RPMI7951 (cell line): ENCODE measurements at places on chromosomes 7 and 10.

DNA sequence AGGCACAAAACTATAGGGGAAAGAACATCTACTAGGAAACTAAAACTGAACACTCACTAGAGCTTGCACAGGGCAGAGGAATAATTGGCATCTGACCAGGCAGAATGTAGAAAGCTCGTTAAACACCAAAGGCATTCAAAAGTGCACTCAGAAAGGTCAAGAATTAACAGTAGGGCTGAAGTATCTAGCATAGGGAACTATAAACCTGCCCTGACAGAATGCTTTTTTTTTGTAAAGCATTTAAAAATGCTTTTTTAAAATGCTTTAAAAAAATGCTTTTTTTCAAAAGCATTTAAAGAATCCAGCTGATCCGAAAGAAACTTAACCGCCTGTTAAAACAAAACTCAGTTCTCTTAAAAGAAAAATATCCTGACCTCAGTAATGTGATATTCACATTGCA is 74.6 kb upstream of the EGFR start:
- DNase-seq = peak; percentile 51

- peak; percentile 18 for DNase-seq
These were observed 503.7 kb downstream of the TNS3 start for GRCh38 chr7:47078241-47078640.

GRCh38 chr10:72045586-72045985 is 42.8 kb downstream of the SPOCK2 start:
- no peak for DNase-seq

- peak; percentile 71 for DNase-seq
These were observed 100.8 kb downstream of the C10orf90 start for GRCh38 chr10:126569513-126570244.

GRCh38 chr10:124476043-124476725 is 14.6 kb downstream of the LHPP start:
- no peak for DNase-seq

DNA sequence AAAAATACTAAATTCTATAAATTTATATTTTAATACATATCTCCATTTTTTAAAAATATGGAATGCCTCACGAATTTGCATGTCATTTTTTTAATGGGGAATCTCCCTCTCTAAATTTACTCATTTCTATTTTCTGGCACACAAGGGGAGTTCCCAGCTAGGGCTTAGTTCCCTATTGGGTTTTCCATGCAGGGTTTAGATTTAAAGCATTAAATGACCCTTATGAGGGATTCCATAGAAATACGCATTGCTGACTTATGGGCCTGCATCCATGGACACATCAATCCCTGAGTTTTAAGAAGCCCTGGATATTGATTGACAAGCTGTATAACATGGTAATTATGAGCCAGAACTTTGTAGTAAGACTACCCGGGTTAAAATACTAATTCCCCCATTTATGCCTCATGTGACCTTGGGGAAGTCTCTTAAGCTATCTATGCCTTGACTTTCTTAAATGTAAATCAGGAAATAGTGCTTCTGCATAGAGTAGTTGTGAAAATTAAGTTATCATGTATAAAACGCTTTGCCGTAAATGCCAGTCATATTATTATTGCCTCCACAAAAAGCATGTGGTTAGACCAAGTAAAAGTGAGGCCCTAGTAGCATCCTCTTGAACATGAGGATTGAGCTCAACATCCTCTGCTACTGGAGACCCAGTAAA is 78.8 kb upstream of the ANKRD1 start:
- no peak for DNase-seq

DNA sequence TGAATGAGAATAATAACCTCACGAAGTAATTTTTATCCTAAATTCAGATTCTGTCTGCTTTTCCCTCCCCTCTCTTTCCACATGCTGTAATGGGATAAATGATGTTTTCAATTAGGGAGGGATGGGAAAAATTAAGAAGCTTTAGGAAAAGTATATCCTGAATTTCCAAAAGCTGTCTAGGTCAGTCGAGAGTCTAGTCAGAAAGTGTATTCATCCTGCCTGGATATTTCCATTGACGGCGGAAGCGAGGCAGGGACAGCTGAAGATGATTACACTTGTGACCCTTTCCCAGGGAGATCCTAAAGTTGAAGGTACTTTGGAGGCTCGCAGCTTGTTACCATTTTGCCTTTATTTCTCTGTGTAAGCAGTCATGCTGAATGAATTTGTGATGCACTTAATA is 204.1 kb downstream of the ZNF365 start:
- DNase-seq = no peak

DNA sequence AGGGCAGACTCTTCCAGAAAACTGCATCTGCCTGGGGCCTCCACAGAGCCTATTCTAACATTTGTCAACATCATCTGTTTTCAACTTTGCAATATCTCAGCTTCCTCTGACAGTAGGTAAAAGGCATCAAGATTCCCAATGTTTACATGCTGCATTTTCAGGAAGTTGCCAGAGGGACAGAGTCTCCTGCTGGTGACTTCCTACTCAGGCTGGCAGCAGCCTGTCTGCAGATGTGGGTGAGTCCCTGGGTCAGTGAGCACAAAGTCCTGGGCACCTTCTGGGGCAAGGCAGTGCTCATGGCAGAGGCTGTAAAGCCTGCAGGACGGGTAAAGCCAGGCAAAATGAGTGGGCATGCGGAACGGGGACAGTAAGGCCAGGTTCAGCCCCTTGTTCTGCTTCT is 69.4 kb downstream of the EBF3 start:
- no peak for DNase-seq
